Cerebellum (tissue), 4 donors: ENCODE measurements at places on chromosomes 2 and 18.

GRCh38 chr2:128377071-128377910 is 58.6 kb upstream of the HS6ST1 start:
- DNase-seq = peak; percentile 68

DNA sequence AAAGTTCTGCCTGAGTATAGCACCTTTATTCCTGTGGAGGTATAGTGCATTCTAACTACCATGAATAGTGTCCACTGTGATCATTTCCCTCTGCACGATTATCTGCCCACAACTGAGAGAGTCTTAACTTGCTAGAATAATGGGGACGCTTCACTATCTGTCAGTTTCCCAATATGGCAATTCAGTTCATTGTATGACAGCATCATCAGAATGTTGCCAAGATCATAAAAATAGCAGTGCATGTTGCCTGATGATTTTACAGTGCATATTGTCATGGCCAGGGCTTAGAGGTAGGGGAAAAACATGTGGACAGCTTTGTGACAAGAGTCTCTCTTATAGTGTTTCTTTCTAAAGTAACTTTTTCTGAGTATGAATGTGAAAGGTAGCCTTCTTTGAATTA is 6.1 kb downstream of the RASGRP3 start:
- no peak for DNase-seq

DNA sequence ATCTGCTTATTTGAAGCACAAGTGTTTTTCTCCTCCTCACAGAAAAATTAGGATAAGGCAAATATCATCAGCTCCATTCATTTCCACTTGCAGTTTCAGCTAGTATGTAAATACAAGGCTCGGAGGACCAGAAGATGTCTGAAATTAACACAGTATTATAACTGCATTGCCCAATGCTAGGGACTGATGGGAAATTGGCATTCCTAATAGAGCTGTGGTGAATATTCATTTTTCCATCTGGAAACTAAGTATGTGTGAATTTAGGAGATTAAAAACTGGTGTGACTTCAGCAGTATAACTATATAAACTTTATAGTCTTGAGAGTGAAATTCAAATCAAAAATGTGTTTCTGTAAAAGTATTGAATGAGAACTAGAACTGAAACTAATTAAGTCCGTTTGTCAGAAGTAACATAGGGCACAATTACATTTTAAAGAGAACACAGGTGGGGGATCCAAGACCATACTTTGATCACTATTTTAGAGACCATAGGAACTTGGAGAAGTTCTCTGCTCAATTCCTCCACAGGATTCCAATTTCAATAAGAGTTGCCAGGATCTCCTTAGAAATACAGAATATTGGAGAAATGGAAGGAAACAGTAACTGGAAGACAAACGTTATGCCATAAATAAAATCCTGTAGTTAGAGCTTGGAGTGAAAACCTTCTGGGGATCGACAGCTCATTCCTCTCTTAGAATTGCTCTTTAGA is 12.1 kb upstream of the ITGA6 start:
- no peak for DNase-seq

DNA sequence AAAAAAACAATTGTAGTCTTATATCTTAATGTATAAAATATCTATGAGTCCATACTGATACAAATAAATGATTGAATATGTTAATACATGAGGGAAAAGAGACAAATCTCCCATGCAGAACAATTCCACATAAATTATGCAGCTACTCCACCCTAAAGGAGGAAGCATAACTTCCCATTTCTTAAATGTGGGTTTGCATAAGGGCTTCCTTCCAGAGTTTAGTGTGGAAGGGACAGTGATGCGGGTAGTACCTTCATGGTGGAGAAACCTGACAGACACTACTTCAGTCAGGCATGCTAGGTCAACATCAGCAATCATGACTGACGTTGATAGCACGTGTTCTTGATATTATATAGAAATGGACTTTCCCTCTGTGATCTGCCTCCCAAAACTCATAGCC is 146.9 kb upstream of the STON1 start:
- no peak for DNase-seq

- no peak for DNase-seq
Measured at GRCh38 chr2:43052204-43052943, 174.0 kb downstream of the ZFP36L2 start.
